ENCODE measurements at places on chromosomes 5 and 9.

DNA sequence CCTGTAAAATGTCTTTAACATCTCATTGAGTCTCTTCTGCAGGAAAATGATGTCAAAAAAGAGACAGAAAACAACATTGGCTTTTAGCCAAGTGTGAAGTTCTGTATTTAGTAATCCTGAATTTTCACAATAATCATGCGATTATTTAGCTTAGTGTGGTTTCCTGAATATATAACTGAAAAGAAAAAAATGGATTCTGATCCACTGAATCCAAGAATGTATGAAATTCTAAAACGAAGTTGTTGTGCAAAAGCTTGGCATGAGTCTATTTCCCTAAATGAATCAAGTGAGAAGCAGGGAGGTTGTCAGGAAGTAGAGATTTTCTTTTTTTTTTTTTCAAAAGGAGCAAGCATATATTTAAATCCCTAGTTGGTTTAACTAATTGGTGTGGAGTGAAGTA is 145.9 kb upstream of the CDH6 start:
- no peak for DNase-seq

DNA sequence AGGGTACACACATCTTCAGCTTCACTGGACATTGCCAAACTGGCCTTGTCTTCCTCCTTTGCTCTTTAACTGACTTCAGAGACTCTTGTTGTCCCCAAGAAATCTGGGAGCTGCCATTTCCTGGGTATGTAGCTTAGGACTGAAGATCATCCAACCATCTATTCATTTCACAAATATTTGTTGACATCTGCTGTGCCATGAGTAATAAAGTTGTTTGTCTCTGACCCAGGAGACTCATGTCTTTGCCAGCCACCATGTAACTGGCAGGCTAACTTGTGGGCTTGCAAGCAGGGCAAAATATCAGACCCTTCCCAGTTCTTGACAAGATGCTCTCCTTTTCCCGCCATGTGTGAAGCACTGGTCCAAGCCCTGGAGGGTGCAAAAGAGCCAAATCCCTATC is 17.1 kb upstream of the TOR1B start:
- no peak for DNase-seq

GRCh38 chr5:143914756-143915155 is 102.8 kb downstream of the HMHB1 start:
- DNase-seq = no peak

DNA sequence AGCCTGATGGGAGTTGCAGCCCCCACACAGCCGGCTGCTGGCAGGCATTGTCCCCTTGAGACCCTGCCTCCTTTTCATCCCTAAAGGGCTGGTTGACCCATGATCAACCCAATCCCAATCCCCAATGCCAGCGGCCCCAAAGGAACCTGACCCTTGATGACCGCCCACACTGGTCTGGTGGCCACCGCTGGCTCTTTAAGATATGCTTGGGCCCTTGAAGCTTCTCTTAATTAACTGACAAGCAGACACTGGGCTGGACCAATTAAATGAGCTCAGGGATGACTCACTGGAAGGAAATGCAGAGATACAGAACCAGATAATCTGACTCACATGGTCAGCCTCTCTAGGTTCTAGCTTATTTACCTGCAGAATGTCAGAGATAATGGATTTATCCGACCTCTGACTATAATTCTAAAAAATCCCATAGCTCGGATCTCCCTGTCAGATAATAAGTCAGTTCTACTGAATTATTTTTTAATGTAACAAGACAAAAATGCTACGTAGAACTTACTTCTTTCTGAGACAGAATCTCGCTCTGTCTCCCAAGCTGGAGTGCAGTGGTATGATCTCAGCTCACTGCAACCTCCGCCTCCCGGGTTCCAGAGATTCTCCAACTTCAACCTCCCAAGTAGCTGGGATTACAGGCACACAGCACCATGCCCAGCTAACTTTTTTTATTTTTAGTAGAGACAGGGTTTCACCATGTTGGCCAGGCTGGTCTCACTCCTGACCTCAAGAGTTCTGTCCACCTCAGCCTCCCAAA is 11.1 kb upstream of the MLANA start:
- no peak for DNase-seq

DNA sequence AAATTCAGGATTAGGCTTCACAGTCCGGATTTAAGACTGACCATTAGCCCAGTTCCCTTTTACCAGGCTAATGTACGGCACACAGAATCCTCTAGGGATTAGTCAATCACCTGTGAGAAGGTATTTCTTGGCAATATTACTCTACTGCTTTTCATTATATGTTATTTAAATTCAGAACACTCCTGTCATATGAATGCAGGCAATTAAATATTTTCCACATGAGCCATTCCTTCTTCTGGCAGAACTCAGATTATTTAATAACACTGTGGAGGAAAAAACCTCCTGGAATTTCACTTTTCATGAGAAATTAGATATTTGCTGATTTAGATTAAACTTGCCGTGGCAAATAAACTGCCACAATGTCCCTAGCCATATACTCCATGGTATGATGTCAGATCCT is 1357.5 kb upstream of the C9orf72 start:
- no peak for DNase-seq

DNA sequence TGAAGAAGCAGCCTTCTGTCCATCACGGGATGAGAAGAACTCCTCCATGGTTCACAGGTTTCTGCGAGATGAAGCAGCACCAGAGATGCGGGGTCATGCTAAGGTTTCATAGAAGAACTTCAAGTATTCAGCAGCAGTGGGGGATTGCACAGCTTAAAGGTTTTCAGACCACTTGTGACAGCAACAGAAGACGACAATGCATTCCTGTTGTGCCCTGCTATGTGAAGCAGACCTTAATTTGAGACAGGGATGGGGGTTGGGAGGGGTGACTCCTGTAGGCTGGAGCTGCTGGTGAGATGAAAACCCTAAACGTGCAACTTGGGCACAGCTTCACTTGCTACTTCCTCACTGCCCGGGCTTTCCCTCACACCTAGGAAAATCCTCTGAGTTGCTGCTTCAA is 256.0 kb downstream of the SLIT3 start:
- no peak for DNase-seq

GRCh38 chr9:135726138-135726853 is 24.3 kb downstream of the KCNT1 start:
- no peak for DNase-seq

DNA sequence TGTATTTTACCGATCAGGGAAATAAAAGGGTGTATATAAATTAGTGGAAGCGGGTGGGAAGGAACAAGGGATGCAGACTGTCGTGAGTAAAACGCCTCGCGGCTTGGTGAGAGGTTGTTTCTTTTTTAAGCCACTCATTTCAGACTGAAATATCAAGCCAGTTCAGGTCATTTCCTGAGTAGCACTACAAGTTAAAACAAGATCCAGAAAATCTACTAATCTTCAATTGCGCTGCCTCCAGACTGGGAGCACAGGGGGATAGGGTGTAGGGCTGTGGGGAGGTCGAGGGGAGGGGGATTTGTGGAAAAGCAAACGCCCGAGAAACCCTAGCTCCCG is 140.8 kb downstream of the TSSK1B start:
- DNase-seq = peak; percentile 17

DNA sequence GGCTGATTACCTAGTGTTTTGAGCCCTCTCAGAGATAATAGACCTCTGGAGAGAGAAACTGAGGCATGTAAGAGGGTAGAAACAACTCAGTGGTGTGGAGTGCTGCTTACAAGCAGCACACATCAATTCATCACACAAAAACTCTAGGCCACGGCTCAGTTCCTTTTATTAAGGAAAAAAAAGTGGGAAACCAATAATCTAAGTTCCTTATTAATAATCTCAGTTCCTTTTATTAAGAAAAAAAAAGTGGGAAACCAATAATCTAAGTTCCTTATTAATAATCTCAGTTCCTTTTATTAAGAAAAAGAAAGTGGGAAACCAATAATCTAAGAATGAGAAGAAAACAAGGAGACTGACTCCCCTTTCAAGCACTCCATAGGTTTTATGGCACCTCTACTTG is 28.0 kb downstream of the TXNDC8 start:
- DNase-seq = no peak

- no peak for DNase-seq
These were observed 6.6 kb upstream of the AHRR start for GRCh38 chr5:314676-315487.

GRCh38 chr9:27408482-27408881 is 111.5 kb upstream of the EQTN start:
- no peak for DNase-seq

- no peak for DNase-seq
These were observed 281.8 kb downstream of the AOPEP start for GRCh38 chr9:95008151-95008771.

GRCh38 chr5:3226196-3226920 is 369.3 kb upstream of the IRX1 start:
- DNase-seq = no peak

- DNase-seq = no peak
These were observed 320.2 kb downstream of the NFIB start for GRCh38 chr9:13993632-13994185.

DNA sequence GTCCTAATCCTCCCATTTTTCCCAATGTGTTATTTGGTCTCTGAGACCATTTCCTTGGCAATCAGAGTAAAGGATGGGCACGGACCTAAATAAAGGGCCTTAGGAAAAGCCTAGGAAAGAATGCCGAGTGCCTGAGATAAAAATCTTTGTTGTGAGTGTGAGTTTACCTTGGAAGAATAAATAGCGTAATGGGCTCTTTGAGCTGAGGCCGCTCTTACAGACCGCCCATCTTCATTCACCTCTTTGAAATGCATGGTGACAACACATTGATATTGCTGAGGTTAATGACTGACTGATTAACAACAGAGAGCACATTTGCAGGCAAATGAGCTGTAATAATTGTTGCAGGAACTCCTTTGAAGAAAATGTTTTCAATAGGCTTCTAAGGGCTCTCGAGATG is 1967.1 kb upstream of the WWC1 start:
- DNase-seq = no peak

DNA sequence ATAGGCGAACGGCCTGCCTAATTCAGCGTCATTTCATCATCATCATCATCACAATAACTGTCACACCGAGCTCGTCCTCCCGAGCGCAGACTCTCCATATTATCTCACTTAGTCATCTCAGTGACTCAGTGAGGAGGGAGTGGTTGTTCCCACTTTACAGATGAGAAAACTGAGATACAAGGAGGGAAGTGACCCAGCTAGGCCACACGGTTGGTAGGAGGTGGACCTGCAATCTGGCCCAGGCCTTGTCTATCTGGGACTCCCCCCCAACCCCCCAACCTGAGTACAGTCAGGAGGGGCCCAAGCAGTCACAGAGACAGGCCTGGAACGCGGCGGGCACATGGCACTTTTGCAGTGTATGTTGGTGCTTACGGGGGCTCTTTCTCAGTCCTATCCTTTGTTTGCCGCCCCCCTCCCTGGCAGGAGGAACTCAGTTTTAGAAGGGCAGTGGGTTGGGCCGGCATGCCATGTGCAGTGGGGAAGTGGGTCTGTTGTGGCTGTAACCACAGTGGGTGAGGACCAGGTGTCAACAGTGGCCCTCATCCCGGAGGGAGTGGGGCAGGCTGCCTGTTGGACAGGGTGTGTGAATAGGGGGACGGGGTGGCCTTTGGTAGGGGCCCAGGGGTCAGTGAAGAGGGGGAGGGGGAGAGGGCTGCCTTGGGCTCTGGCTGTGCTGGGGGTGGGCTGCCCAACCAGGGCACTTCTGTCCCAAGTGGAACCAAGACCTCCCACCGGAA is 1.7 kb upstream of the RXRA start:
- peak; percentile 25 for DNase-seq

GRCh38 chr9:114054191-114054690 is 23.9 kb downstream of the AMBP start:
- no peak for DNase-seq

GRCh38 chr9:117783828-117784227 is 79.6 kb downstream of the TLR4 start:
- DNase-seq = peak; percentile 17

DNA sequence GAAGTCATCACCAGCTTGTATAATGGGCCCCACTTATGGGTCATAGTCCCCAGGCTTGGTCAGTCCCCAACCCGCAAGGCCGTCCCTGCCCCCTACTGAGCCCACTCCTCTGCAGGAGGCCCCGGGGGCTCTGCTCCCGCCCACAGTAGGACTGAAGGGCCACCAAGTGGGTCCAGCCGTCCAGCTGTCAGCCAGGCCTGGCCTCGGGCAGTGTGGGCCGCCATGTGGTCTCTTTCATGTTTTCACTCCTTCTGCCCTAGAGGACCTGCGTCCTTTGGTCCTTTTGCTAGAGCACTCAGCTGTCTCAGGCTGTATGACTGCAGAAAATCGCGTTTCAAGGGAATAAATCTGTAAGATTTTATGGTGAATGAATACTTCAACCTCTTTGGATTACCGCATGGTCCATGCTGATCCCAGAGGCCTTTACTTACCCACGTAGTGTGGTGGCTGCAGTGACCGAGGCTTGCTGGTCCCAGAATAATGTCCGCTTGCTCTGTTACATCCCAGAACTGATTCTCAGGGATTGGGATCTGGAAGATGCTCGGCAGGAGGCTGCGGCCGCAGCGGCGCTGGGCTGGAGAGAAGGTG is 105.7 kb upstream of the FAM120A start:
- DNase-seq = no peak

DNA sequence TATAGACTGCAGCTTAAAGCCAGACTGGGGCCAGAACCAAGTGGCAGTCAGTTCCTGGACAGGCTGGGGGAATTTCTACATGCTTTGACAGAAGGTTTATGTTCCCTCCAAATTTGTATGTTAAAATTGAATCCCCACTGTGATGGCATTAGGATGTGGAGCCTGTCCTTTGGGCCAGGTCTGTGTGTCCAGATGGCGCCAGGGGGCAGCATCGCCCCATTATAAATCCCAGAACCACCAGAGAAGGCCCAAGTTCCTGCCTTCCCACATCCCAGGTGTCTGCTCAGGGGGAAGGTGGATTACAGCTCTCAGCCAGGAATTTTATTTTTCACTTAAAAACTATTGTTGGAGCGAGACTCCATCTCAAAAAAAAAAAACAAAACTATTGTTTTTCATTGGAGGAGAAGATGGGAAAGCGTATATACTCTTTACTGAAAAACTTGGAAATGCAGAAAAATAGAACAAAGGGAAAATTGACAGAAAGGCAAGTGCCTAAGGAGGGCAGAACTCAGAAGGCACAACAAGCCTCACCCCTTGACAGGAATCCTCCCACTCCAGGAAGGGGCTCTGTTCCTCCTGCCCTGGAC is 5.0 kb downstream of the IL3 start:
- peak; percentile 76 for DNase-seq

DNA sequence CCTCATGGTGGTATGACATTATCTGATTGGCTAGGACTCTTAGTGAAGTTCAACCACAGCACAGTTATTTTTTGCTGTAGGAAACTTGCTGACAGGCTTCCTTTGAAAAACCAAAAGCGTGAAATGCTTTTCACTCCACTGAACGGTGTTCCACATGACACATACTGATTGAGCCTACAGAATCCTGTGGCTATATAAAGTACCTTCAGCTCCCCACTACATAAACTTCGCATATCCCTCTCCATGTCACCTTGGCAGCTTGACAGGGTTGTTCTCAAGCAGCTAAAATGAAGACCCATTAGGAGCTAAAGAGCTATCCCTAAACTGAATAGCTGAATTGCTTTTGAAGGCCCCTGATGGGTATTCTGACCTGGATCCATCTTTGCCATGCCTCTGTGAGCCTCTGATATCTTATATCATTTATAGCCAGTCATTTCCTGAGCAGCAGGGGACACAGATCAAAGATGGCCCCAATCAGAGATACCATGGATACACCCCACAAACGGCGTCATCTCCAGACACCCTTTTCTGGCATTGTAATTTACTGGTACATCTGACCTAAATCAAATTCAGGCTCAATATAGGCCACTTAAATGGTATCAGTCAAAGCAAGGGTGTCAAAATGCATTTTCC is 91.5 kb downstream of the APBA1 start:
- DNase-seq = no peak

All from activated CD4-positive, alpha-beta T cell treated with anti-CD3 and anti-CD28 coated beads for 48 hours (primary cell).